ENCODE measurements at places on chromosomes 6 and 20.

DNA sequence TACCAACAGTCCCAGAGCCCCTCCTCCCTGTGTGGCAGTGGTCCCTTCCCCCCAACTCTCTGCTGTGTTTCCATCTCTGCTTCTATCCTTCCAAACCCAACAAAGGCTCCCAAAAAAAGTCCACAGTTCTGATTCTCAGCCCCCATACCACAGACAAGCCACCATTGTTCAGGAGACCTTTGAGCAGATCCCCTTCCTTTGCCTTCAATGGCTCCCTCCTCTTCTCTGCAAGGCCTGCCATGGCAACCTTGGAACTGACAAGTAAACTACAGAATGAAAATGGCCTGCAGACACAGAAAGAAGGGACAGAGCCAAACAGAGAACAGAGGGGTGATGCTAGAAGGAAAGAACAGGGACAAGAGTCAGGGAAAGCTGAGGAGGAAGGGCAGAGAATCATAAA lies 23.2 kb downstream of the OR2H2 start:
- no peak for DNase-seq

- no peak for DNase-seq
Measured at GRCh38 chr6:24323632-24324337, 34.1 kb downstream of the DCDC2 start.

GRCh38 chr6:119116712-119117281 lies 38.3 kb upstream of the FAM184A start:
- no peak for DNase-seq

DNA sequence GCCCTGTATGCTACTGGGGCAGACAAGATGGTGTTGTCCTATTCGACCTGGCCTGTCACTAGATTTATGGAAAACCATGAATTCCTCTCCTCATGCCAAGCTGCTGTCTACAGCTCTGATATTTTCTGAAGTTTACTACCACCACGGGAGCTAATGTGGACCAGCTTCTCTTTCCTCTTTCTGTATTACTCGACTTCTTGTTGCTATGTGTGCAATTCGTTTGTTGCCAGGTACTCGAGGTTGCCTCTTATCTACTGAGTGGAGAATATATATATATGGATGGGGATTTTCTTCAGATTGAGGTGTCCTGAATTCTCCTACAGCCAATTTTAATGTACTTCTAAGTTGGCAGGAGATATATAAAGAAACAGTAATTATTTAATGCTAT lies 34.7 kb downstream of the MAN1A1 start:
- DNase-seq = no peak

- DNase-seq = no peak
Measured at GRCh38 chr20:24365670-24366069, 103.8 kb upstream of the SYNDIG1 start.

DNA sequence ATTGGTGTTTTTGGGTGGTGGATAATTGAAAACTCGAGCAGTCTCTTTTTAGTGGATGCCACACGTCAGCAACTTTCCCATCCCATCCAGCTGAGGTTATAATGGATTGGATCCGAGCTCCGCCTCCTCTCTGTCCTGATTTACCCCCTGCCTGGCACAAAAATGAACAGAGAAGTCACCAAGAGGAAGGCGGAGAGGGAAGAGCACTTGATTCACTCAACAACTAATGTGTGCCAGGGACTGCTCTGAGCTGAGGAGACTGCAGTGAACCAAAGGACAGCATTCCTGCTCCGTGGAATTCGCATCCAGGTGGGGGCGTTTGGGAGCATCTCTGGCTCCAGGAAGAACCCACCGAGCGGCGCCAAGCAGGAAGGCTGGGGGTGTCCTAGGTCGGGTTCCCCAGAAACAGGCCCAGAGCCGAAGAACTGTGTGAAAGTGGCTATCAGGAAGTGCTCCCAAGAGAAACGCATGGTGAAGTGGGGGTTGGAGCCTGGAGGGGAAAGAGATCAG lies 95.8 kb upstream of the NAA20 start:
- no peak for DNase-seq

- DNase-seq = no peak
Measured at GRCh38 chr20:47102629-47103028, 208.0 kb downstream of the EYA2 start.

GRCh38 chr6:170080828-170081371 lies 210.0 kb downstream of the DLL1 start:
- no peak for DNase-seq

DNA sequence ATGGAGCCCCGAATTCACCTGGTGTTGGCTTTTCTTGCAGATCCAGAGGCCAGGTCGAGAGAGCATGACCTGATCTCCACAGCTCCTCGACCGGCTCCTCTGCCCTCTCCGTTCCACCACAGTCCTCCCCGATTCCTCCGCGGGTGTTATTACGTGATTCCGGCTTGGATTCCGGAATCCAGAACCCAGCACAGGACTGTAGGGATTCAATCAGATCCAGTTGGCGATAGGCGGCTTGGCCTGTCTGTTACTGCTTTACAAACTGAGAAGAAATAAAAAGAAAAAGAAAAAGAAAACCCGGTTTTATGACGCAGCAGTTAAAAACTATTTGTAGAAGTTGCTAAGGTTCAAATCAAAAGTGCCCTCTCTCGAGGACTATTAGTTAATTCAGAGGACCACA lies 222.7 kb downstream of the EYA2 start:
- DNase-seq = no peak

- no peak for DNase-seq
Measured at GRCh38 chr20:38353316-38353715, 7.0 kb downstream of the LBP start.

DNA sequence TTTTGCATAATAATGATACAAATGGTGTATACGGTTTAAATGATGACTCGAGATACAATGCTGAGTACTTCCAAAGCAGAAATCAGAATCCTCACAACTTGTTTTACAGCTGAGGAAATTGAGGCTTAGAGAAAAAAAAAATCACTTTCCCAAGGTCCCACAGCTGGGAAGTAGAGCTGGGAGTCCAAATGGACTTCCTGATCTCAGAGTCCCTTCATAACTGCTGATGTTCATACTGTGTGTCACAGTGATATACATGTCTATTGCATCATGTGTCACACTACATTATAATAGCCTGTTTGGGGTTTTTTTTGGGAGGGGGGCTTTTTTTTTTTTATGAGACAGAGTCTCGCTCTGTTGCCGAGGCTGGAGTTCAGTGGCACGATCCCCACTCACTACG lies 8.5 kb downstream of the HM13 start:
- no peak for DNase-seq

DNA sequence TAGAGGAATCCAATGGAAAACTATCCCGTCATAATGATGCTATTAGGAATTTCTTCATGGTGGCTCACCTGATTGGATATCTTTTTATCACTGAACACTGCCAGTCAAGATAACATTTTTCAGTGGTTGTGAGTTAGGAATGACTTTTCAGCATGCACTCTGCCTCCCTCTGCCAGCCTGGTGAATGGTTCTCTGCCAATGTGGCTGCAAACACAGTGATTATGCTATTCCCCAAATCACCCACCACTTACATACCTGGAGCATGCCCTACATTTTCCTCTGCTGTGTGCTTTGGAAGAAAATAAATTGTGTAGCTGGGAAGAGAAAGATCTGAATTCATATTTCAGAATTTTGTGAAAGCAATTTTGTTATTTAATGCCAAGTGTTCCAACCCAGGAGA lies 102.6 kb upstream of the LAMP5 start:
- no peak for DNase-seq

GRCh38 chr6:116111552-116112528 lies 11.2 kb downstream of the NT5DC1 start:
- DNase-seq = no peak

- DNase-seq = no peak
Measured at GRCh38 chr6:89208551-89208950, 8.6 kb downstream of the GABRR1 start.

DNA sequence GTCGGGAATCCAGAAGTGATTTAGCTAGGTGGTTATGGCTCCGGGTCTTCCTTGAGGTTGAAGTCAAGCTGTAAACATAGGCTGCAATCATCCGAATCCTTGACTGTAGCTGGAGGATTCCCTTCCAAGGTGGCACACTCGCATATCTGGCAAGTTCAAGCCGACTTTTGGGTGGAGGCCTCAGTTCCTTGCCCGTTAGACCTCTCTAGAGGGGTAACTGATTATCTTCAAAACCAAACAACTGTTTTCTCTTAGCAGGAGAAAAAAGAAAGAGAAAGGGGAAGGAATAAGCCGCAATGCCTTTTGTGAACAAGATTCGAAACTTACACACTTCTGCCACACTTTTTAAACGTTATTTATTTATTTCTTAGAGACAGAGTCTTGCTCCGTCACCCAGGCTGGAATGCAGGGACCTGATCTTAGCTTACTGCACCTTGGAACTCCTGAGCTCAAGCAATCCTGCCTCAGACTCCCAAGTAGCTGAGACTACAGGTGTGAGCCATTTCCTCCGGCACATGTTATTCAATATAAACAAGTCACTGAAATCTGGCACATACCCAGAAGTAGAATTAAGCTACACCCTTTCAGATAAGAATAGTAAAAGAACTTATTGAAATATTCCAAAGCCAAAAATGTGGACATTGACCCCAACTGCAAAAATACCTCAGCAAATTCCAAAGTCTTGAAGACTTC lies 76.3 kb downstream of the HFE start:
- no peak for DNase-seq

DNA sequence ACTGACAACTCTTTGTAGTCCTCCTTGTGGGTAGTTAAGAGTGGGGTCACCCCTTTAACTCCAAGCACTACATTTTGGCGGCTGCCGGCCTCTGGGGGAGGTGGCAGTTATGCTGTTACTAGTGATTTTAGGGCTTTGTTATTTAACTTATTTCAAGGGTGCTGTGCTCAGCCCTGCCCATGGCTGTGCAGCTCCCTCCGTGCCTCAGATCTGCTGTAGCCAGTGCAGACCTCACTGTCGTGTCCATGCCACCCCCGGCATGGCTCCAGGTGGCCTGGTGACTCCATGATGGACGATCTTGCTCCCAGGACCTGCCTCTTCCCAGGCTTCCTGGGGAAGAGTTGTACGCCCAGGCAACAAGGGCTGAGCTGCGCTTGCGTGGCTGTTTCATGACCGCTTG lies 15.4 kb downstream of the UQCC2 start:
- DNase-seq = no peak

DNA sequence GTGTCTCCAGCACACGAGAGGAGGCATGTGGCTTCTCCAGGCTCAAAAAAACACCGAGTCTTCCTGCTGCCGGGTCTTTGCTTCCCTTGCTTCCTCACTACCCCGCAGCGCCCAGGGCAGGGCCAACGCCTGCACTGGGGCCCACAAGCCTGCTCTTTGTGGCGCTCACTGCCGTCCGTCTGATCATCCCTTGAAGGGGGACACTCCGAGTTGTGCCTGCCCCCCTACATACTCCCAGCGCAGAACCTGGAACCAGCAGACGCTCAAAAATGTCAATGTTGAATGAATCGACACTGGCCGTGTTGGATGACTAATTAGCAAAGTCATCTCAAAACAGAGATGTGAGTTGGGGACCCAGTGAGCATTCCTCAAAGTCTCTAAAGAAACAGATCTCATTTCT lies 8.1 kb upstream of the ARFGAP1 start:
- peak; percentile 5 for DNase-seq

DNA sequence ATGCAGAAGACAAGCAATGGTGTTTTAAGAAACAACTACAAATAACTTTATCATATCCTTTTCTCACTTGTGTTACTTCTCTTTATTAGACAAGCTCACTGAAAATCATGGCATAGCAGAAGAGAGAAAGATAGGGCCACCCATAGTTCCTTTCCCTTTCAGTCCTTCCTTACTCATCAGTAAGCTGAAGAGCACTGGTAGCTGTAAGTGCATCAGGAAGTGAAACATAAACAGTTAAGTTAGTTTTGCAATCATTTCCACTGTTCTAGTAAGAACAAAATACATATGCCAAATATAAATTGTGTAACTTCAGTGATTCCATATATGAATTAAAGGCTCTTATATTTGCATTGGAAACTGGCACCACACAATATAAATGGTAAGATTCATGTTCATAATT lies 220.1 kb downstream of the HACE1 start:
- no peak for DNase-seq

DNA sequence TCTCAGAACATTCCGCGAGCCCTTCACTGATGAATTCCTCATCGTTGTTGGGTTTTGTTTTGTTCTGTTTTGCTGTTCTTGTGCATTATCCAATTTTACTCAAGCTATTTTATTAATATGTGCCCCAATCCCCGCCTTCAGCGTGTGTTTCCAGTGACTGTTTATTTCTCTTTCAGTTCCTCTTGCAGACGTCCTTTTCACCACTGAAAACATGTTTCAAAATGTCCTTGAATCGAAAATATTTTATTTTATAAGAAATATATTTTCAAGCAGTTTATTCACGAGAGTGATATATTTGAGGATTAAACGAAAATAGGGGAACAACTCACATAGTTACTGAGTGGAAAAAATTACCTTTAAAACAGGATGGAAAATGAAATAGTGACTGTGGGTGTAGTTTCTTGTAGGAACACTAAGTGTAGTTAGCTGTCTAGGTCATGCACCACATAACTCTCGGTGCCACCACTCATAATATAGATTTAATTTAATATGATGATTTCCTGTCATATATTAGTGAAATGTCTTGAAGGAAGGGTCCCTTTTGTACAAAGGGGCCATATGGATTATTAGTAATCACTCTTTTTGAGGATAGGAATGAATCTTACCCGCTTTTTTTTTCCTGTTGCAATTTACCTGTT lies 45.3 kb upstream of the HDDC2 start:
- DNase-seq = no peak

DNA sequence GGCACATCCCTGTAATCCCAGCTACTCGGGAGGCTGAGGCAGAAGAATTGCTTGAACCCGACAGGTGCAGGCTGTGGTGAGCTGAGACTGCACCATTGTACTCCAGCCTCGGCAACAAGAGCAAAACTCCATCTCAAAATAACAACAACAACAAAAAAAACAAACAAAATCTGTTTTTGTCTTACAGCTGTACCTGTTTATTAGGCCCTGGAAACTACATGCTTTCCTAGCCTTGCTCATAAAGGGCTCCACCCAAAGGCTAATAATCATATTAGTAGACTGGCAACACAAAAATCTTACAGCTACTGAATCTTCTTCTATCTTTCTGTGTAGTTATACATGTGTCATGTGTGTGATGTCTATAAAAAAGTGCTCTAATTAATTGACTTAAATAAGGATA lies 503.9 kb upstream of the EYS start:
- DNase-seq = no peak

DNA sequence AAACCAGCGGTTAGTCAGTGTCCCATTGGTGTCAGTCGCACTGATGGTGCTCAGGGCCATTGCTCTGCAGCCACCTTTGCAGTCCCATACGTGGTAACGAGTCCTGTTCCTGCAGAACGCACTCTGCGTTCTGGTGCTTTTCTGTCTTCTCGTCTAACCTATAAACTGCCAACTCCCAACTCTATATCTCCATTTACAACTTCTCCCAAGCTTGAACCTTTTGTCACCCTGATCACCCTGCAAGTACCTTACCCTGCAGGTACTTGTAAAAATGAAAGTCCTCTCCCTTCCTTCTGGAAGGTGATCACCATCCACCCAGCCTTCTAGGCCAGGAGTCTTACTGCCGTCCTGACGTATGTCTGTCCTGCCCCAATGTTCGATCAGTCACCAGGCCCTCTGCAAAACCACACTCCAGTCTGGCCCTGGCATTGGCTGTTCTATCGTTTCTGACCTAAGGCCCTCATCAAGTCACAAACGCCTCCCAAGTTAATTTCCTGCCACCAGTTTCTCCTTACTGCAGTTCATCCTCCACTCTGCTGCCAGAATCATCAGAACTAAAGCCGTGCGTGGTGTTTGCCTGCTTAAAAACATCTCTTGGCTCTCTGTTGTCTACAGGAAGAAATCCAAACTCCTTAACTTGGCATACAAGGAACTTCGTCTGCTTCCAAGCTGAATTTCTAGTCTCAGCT lies 7.9 kb downstream of the RREB1 start:
- no peak for DNase-seq
